Astrocyte of the cerebellum (primary cell): ENCODE measurements at places on chromosomes 7 and 10.

DNA sequence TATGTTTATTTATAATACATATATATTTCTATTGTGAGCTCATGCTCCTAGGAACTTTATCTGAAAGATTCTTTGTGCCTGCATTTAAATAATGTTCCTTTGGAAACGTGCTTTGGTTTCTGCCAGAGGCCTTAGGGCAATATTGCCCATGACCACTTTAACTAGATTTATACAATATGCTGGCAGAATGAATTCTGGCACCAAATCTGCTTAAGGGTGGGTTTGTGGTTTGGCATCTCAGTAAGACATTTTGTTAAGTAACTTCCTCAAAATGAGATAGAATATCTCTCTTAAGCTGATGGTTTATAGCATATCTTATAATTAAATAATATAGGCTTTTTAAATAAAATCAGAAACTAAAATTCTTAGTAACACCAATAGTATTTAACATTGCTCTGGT lies 252.9 kb downstream of the RNLS start:
- no peak for DNase-seq

- DNase-seq, result no peak
These were observed 244.1 kb upstream of the AKR1E2 start for GRCh38 chr10:4581929-4582328.

DNA sequence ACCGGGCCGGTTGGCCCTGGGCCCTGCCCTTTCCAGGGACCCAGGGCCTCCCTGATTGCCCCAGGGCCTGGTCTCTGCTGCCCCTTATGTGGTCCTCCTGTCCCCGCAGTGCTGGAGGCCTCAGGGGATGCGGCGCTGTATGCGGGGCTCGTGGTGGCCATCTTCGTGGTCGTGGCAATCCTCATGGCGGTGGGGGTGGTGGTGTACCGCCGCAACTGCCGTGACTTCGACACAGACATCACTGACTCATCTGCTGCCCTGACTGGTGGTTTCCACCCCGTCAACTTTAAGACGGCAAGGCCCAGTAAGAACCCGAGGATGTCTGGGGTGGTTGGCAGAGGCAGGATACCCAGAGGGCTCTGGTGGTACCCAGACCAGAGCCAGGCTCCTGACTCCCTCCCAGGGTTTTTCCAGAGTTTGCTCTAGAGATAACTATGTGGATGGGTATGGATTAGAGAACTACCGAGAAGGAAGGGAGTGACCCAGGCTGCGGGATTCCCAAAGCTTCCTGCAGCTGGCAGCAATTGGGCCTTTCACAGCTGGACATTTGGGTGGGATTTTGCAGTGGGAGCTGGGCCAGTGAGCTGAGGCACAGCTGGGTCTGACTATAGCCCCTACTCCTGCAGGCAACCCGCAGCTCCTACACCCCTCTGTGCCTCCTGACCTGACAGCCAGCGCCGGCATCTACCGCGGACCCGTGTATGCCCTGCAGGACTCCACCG lies 28.1 kb upstream of the SLC29A3 start:
- DNase-seq, result no peak

GRCh38 chr10:78502210-78502936 lies 468.7 kb downstream of the RPS24 start:
- DNase-seq, result no peak

DNA sequence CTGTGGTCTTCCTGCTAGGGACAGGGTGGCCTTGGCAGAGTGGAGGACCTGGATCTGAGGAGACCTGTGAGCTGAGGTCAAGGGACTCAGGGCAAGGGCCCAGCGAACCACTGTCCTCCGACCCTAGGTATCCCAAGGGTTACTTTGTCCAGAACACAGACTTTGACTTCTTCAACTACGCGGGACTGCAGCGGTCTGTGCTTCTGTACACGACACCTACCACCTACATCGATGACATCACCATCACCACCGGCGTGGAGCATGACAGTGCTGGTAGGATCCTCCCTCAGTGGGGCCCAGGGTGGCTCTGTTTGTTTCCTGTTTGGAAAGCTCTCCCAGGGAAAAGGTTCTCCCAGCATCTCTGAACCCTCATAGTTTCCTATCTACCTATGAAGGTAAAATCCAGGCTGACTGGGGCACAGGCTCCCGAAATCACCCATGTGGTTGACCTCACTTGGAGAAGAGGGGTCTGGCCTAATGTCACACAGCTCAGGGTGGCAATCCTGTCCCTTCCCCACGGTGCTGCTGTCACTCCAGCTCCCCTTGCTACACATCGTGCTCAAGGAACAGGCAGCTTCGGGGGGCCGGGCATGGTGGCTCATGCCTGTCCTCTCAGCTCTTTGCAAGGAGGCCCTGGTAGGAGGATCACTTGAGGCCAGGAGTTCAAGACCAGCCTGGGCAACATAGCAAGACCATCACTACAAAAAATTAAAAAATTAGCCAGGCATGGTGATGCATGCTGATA lies 57.6 kb downstream of the ZNF727 start:
- DNase-seq, result no peak

DNA sequence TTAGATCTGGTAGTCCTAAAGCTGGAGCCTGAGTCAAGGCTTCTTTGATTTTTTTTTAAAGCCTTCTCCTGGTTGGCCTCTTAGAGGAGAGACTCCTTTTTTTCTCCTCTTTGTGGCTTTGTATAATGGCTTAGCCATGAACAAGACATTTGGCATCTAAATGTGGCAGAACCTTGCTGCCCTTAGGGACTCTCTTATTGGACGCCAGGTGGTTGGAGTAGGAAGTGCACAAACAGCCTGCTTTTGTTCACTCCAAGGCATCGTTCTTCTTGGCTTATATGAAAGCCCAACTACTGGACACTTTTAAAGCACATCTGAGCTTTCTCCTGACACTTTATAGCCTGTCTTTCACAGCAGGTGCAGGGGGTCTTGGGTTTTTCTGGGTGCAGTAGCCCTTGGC lies 25.0 kb downstream of the ZPBP start:
- no peak for DNase-seq
